Neural crest cell (in vitro differentiated cells): ENCODE measurements at places on chromosomes 5 and 9. TPM values are rescaled to one million over a fixed set of nuclear protein-coding genes. Genes with fewer than 3 reads are reported as not detected.

GRCh38 chr5:181217111-181217802 lies 5.8 kb upstream of the TRIM41 start:
- peak; percentile 49 for DNase-seq

GRCh38 chr5:173835661-173836060 lies 52.5 kb upstream of the CPEB4 start:
- DNase-seq, result no peak

GRCh38 chr9:111759762-111760639 lies 34.7 kb downstream of the SHOC1 start:
- peak; percentile 36 for DNase-seq

DNA sequence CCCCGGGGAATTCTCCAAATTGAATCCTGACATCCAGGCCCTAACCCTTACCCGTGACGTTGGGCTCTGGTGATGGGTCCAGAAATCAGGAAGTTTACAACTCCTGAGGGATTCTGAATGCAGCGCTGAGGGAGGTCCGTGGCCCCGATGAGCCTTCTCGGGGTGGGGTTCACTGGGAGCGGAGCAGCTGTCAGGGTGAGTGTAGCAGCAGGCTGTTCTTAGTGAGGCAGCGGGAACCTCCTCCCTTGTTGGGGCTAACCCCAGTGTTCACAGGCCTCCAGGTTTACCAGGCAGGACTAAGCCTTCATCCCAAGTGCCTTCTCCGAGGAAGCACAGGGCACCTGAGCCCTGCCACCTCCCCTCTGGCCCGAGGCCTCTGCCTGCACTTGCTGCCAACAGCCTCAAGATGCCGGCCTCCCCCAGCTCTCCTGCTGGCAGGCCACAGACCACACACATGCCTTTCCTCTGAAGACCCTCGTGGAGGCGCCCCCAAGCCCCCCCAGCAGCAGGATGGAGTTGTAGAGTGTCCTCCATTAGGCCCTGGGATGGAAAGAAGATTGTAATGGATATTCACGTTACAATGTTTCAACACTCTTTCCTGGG lies 7.3 kb upstream of the ADAMTS16 start:
- no peak for DNase-seq

DNA sequence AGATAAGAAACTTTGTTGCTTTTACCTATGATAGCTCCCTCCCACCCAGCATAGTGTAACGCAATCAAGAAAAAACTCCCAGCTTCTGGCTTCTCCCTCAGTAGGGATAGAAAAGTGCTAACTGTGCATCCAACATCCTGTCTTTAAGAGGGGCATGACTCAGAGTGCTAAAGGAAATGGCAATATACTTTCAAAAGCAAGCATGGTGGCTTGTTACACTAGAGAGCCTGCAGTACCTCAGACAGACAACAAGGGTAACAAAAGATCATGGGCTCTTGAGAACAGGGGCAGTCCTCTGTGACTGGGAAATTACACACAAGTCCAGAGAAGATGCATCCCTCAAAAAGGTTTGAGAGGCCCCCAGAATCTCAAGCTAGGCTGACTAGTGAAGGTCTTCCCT lies 37.8 kb downstream of the PRELID2 start:
- no peak for DNase-seq

DNA sequence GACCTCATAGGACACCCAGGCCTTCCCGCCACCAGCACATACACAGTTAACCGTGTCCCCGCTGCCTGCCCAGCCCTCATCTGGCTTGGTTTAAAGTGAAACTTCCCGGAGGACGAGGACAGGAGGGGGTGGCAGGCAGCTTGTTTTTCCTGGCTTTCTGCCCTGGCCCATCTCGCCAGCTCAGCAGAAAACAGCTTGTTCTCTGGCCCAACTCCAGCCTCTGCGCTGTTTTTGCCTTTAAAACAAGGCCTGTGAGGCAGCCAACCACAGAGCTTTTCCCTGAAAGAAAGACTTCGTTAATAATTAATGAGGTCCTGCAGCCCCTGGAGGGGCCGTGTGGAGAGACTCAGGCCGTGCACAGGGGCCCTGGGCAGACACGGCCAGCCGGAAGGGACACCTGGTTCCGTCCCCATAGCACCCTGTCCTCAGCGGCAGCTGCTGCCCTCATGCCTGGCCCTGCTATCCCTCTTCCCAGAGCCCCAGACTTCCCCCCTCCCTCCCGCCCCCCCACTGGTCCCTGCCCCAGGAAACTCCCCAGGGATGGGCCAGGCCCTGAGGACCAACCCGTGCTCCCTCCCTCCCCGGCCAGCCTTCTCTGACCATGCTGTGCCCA lies 108.7 kb downstream of the RXRA start:
- DNase-seq, result no peak

DNA sequence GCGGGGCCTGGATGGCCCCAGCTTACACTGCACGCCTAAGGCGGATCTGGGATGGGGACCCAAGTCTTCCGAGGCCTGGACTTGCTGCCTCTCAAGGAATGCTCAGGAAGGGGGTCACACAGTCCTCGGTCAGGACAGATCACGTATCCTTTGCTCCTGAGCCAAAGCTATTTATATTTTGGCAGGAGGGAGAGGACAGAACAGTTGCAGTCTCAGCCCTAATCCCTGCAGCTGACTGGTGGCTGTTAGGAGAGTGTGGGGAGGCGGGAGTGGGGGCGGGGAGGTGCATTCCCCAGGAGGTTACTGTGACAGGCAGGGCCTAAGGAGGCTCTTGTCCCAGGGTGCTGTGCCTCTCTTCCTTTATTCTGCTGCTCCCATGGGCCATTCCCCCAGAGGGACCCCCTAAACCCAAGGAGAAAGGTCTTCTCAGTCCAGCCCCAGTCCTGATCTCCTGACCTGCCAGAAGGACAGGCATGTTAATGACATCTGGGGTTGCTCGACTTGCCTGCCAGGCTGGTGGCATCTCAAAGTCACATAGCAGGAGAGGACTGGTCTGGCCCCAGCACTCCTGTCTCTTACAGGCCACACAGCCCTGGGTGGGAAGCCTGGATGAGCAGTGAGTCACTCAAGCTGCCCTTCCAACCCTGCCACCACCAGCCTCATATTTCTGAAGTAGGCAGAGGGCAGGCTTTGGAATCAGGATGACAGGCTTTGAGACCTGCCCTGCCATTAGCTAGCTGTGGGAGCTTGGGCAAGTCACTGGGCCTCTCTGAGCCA lies 51.9 kb downstream of the COL27A1 start:
- DNase-seq, result no peak

DNA sequence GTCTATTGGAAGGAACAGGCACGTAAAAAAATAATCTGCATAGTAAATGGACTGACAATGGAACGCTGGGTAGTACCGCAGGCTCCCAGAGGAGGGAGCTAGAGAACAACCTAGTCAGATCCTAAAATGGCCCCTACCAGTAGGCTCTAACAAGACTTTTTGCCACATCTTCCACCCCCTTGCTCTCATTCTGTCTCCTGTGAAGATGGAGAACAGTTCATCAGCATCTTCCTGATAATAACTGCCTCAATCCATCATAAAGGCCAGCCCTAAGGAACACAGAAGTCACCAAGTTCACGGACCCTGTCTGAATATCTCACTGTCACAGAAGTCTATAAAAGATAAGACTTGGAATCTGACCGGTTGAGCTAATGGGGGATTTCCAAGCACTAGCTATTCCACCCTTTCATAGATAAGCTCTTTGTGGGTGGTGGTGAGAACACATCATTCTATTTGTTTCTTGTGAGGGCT lies 133.4 kb downstream of the SLC1A3 start:
- DNase-seq, result peak; percentile 61

DNA sequence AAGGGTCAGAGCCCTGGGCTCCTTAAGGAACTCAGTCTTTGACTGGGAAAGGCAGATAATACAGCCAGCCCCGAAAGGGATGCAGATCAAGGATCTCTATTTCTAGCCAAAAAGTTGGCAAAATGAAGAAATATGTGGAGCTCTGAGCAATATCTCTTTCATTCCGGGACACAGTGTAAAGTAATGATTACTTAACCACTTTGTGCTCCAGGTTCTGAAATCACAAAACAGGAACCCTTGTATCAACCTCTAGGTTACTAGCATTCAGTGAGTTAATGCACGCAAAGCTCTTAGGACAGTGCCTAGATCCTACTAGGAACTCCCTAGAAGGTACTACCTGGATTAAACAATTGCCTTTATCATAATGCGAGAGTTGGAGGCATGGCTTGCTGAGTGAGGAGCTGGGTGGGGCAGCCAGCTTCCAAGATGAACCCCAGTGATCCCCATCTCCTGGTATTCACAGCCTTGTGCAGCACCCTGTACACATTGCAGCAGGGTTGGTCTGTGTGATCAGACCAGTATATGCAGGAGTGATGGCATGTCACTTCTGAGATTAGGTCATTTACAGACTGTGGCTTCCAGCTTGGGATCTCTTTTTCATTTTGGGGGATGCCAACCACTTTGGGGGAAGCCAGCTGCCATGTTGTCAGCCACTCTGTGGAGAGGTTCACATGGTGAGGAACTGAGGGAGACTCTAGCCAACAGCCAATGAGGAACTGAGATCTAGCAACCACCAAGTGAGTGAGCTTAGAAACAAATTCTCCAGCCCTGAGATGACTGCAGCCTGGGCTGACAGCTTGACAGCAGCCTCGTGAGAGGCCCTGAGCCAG lies 103.1 kb upstream of the SLC44A1 start:
- no peak for DNase-seq

AK8 gene
- total RNA-seq, result 0.96 and 1.3 TPM in 2 replicates

FUBP3 gene
- total RNA-seq, result 66.3 and 67.7 TPM in 2 replicates

IL9 gene
- total RNA-seq, result not detected in 2 replicates

IGFBPL1 gene
- 58.9 and 63.8 TPM in 2 replicates for total RNA-seq
